ENCODE measurements at places on chromosomes 1 and 21.

GRCh38 chr1:206898089-206898914 lies 1.1 kb downstream of the IL24 start:
- DNase-seq, result no peak

DNA sequence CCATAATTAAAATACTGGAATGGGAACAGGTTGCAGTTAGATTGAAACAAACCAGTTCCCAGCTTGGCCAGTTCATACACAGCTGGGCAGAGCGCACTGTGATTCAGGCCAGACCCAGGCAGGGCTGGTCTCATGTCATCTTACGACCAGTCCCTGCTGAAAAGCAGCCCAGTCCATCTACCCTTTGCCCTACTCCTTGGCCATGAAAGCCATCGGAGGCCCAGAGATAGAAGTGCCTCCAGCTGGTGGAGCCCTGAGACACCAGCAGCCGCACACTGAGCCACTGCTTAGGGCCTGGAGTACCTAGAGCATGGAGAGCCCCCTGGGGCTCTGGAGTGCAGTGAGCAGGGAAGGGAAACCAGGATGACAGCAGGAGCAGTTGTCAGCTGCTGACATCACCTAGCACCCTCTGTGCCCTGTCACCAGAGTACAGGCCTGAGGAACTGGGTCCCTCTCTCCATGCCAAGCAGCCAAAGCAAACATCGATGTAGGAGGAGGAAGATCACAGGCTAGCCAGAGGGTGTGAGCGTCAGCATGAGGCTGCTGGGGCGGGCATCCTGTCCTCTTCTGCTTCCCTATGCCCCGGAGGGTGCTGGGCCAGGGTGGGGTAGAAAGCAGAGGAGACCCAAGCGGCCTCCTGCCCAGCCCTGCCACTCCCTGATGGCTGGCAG lies 34.2 kb upstream of the TMEM125 start:
- no peak for DNase-seq

- DNase-seq, result no peak
These were observed 6.5 kb upstream of the ID3 start for GRCh38 chr1:23565776-23566175.

DNA sequence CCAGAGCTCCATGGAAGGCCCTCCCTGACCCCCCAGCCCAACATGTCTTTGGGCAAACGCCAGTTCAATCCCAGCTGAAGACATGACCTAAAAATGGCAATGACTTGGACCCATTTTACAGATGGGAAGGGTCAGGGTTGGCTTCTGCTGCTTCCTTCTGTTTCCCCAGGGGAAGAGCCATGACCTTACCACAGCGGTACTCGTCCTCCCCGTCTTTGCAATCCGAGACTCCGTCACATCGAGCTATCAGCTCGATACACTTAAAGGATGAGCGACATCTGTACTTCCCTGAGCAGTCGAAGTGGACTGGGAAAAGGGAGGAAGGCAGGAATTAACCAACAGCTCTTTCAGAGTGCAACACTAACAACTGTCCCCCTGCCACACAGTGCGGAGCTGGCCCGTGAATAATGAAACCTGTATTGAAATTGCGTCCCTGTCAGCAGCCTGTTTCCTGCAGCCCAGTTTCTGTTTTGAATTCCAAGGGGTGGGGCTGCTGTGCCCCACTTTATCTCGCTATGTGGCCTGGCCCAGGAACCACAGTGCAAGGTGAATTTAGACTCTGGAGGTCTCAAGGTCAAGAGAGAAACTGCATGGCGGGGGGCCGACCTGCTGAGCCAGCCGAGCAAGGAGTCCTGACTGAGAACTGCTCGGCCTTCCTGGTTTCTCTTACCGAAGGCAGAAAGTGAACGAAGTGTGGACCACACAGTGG lies 7.0 kb downstream of the TMPRSS3 start:
- no peak for DNase-seq

DNA sequence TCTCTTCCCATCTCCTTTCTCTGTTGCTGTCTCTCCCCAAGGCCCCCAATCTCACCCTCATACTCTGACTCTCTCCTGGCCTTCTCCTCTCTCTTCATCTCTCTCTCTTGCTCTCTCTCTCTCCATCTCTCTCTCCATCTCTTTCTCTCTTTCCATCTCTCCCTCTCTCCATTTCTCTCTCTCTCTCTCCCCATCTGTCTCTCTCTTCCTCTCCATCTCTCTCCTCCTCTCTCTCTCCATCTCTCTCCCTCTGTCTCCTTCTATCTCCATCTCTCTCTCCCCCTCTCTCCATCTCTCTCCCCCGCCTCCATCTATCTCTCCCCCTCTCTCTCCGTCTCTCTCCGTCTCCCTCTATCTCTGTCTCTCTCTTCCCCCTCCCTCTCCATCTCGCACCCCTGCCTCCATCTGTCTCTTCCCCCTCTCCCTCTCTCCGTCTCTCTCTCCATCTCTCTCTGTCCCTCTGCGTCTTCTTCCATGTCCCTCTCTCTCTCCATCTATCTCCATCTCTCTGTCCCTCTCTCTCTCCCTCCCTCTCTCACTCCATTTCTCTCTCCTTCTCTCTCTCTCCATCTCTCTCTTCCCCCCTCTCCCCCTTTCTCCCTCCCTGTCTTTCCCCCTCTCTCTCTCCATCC lies 16.0 kb upstream of the EPHA8 start:
- no peak for DNase-seq

Data from pulmonary artery endothelial cell (primary cell).